Esophagus squamous epithelium (tissue), 5 donors: ENCODE measurements at places on chromosomes 2 and 18.

GRCh38 chr2:206570199-206570598, 72.1 kb upstream of the FAM237A start:
- no peak for DNase-seq
- H3K27me3 ChIP-seq: no peaks in the 10 kb centered on the region
- no peaks in the 10 kb centered on the region for H3K36me3 ChIP-seq
- no peak overlapping the region for H3K27ac ChIP-seq

GRCh38 chr2:64291181-64291580, 147.0 kb upstream of the PELI1 start:
- H3K4me3 ChIP-seq: no peak overlapping the region
- H3K4me1 ChIP-seq: no peaks in the 10 kb centered on the region
- no peak overlapping the region for H3K27ac ChIP-seq
- H3K36me3 ChIP-seq: no peaks in the 10 kb centered on the region
- no peaks in the 10 kb centered on the region for H3K27me3 ChIP-seq

- no peaks in the 10 kb centered on the region for H3K27me3 ChIP-seq
- no peak overlapping the region for H3K27ac ChIP-seq
- no peak for DNase-seq
- H3K36me3 ChIP-seq: no peaks in the 10 kb centered on the region
- H3K4me1 ChIP-seq: no peaks in the 10 kb centered on the region
These were observed 74.9 kb downstream of the TDRD15 start for GRCh38 chr2:21198637-21199036.

- H3K27ac ChIP-seq: peak overlapping the region; percentile 38
- no peaks in the 10 kb centered on the region for H3K36me3 ChIP-seq
- H3K4me3 ChIP-seq: no peak overlapping the region
- DNase-seq: no peak
- H3K4me1 ChIP-seq: peaks cover 47% of the 10 kb centered on the region
These were observed 40.6 kb upstream of the ANXA4 start for GRCh38 chr2:69701100-69701945.

DNA sequence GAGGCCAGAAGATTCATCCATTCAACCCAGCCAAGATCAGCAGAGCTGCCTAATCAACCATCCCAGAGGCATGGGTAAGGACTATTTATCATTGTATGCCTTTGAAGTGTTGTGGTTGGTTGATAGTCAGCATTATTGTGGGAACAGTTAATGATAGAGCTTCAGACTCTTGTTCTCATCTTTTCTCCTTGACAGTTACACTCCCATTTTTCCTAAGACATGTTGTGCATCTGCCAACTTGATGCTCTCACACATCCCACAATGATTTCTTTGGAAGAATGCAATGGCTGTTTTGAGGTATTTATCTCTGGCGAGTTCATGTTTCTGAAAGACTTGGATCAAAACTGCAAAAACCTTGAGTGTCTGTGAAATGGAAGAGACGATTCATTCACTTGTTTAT, 55.4 kb downstream of the FASTKD2 start:
- H3K4me1 ChIP-seq: no peaks in the 10 kb centered on the region
- DNase-seq: no peak
- H3K27me3 ChIP-seq: no peaks in the 10 kb centered on the region
- no peak overlapping the region for H3K4me3 ChIP-seq
- no peak overlapping the region for H3K27ac ChIP-seq

GRCh38 chr2:148658807-148659722, 14.5 kb downstream of the EPC2 start:
- no peak for DNase-seq
- H3K27me3 ChIP-seq: no peaks in the 10 kb centered on the region
- peaks cover 49% of the 10 kb centered on the region for H3K4me1 ChIP-seq
- no peaks in the 10 kb centered on the region for H3K36me3 ChIP-seq
- H3K27ac ChIP-seq: no peak overlapping the region

DNA sequence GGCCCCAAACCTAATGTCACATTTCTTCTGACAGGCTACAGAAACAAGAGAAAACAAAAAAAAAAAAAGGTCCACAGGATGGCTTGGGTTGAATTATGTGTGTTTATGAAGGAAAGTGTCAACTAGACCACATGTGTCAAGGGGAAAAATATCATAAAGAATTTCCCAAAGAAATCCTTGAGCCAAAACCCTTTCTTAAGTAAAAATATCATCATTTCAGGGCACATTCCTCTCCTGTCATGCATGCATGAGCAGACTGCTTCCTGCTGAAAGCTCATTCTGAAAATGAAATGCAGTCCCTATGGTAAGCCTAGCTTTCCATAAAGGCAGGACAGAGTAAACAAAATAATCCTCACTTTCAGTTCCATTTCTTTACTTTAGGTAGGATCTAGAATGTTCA, 85.7 kb upstream of the RBBP8 start:
- H3K27me3 ChIP-seq: no peaks in the 10 kb centered on the region
- DNase-seq: no peak
- peak overlapping the region; percentile 13 for H3K27ac ChIP-seq
- no peaks in the 10 kb centered on the region for H3K4me1 ChIP-seq
- no peak overlapping the region for H3K4me3 ChIP-seq
- H3K36me3 ChIP-seq: no peaks in the 10 kb centered on the region

GRCh38 chr18:51017140-51017879, 12.7 kb upstream of the SMAD4 start:
- no peak overlapping the region for H3K4me3 ChIP-seq
- H3K27ac ChIP-seq: no peak overlapping the region
- DNase-seq: no peak
- no peaks in the 10 kb centered on the region for H3K36me3 ChIP-seq
- H3K4me1 ChIP-seq: no peaks in the 10 kb centered on the region
- no peaks in the 10 kb centered on the region for H3K27me3 ChIP-seq

GRCh38 chr18:11719050-11719449, 30.0 kb downstream of the GNAL start:
- no peak overlapping the region for H3K27ac ChIP-seq
- H3K4me3 ChIP-seq: no peak overlapping the region
- no peaks in the 10 kb centered on the region for H3K27me3 ChIP-seq
- no peak for DNase-seq
- no peaks in the 10 kb centered on the region for H3K4me1 ChIP-seq

GRCh38 chr2:176328149-176328548, 58.9 kb downstream of the MTX2 start:
- H3K4me1 ChIP-seq: no peaks in the 10 kb centered on the region
- H3K27me3 ChIP-seq: no peaks in the 10 kb centered on the region
- H3K4me3 ChIP-seq: no peak overlapping the region
- H3K27ac ChIP-seq: no peak overlapping the region
- DNase-seq: no peak

DNA sequence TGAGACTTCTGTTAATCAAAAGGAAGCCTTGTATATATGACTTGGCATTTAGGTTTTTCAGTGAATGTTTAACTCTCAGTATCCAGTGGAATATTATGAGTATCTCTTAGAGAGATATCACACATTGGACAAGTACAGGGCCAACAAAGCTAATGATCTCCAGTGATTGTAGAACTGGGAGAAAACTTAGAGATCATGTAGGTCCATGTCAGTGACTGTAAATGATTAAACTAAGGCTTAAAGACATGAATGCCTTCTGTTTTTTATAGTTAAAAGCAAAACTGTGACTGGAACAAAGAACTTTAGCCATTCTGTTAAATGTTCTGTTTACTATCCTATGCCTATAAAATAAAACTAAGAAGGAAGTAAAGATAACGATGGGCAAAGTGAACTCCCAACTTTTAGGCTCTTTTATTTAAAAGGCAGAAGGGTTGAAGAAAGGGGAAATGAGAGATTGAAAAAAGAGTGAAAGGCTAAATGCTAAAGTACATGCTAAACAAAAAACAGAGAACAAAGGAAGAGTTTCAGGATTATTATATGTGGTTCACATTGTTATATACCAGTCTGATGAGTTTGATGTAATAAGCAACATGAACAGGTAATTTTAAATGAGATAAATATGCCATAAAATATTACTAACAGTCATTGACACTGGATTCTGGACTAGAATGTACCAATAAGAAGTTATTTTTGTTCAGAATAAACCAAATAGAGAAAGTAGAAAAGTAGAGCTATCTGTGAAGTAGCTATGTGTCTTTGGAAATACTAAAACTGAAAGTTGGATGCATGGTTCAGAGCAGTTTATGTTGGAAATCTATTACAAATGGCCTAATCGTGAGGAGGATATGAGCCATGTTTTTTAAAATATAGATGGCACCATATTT, 37.1 kb upstream of the TNFRSF11A start:
- no peak for DNase-seq
- H3K27me3 ChIP-seq: no peaks in the 10 kb centered on the region
- H3K36me3 ChIP-seq: no peaks in the 10 kb centered on the region
- no peak overlapping the region for H3K27ac ChIP-seq

GRCh38 chr2:55555977-55556376, 36.5 kb downstream of the CFAP36 start:
- peaks cover 16% of the 10 kb centered on the region for H3K36me3 ChIP-seq
- no peak for DNase-seq
- H3K27ac ChIP-seq: no peak overlapping the region
- H3K27me3 ChIP-seq: no peaks in the 10 kb centered on the region

- no peak for DNase-seq
- H3K27ac ChIP-seq: no peak overlapping the region
- no peaks in the 10 kb centered on the region for H3K27me3 ChIP-seq
- peaks cover 24% of the 10 kb centered on the region for H3K4me1 ChIP-seq
These were observed 143.5 kb downstream of the RTN4 start for GRCh38 chr2:54906716-54907115.

GRCh38 chr2:192286093-192286701, 91.5 kb upstream of the TMEFF2 start:
- no peaks in the 10 kb centered on the region for H3K4me1 ChIP-seq
- no peak overlapping the region for H3K4me3 ChIP-seq
- DNase-seq: no peak
- no peaks in the 10 kb centered on the region for H3K27me3 ChIP-seq
- H3K36me3 ChIP-seq: no peaks in the 10 kb centered on the region
- no peak overlapping the region for H3K27ac ChIP-seq

DNA sequence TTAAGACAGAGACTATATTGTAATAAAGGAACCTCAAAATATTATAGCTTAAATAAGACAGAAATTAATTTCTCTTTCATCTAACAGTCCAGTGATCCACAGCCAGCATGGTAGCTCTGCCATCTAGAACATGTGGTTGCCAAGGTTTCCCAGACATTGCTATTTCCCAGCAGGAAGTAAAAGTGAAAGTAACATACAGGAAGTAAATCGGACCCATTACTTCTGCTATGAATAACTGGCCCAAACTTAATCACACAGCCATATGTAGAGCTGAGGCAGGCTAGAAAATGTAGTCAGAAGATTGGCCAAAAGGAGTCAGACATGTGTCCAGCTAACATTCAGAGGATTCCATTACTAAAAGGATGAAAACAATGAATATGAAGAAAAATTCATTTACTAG, 71.0 kb downstream of the NOL4 start:
- peak overlapping the region; percentile 39 for H3K4me3 ChIP-seq
- H3K27ac ChIP-seq: no peak overlapping the region
- H3K4me1 ChIP-seq: no peaks in the 10 kb centered on the region
- DNase-seq: no peak

- H3K36me3 ChIP-seq: no peaks in the 10 kb centered on the region
- H3K4me3 ChIP-seq: no peak overlapping the region
- no peak for DNase-seq
- no peaks in the 10 kb centered on the region for H3K4me1 ChIP-seq
These were observed 535.4 kb downstream of the LRP1B start for GRCh38 chr2:141595316-141595920.

DNA sequence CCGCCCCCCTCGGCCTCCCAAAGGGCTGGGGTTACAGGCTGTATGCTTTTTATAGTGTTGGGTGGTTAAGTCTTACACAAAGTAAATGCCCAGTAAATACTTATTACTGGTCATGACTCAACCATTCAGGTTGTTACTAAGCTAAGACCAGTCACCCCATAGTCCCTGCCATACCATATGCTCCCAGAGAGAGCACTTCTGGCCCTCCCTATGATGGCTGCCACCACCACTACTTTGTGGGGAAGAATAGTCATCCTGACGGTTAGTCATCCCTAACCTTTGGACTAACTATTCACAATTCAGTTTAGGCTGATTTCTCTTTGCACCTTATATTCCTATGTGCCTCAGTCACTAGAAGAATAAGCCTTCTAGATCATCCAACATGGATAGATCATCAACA, 42.0 kb upstream of the MSH2 start:
- H3K36me3 ChIP-seq: no peaks in the 10 kb centered on the region
- no peak overlapping the region for H3K4me3 ChIP-seq
- no peaks in the 10 kb centered on the region for H3K4me1 ChIP-seq
- no peaks in the 10 kb centered on the region for H3K27me3 ChIP-seq
- H3K27ac ChIP-seq: no peak overlapping the region

DNA sequence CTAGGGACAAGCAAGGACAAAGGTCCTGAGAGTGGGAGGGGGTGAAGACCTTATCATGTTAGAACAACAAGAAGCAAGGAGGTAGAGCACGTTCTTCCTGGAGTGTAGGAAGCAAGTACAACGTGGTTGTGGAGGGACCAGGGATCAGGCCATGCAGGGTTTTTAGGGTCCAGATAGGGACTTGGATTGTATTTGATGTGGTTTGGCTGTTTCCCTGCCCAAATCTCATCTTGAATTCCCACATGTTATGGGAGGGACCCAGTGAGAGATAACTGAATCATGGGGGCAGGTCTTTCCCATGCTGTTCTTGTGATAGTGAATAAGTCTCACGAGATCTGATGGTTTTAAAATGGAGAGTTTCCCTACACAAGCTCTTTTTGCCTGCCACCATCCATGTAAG, 53.2 kb downstream of the ICA1L start:
- H3K4me3 ChIP-seq: no peak overlapping the region
- no peak for DNase-seq
- no peaks in the 10 kb centered on the region for H3K36me3 ChIP-seq
- no peaks in the 10 kb centered on the region for H3K4me1 ChIP-seq
- no peak overlapping the region for H3K27ac ChIP-seq

- no peaks in the 10 kb centered on the region for H3K36me3 ChIP-seq
- no peaks in the 10 kb centered on the region for H3K4me1 ChIP-seq
- no peak for DNase-seq
These were observed 43.2 kb downstream of the C2orf76 start for GRCh38 chr2:119323459-119323858.

- H3K4me3 ChIP-seq: no peak overlapping the region
- no peaks in the 10 kb centered on the region for H3K36me3 ChIP-seq
- no peaks in the 10 kb centered on the region for H3K27me3 ChIP-seq
- DNase-seq: no peak
These were observed 98.1 kb upstream of the CERS6 start for GRCh38 chr2:168357797-168358472.

- H3K4me1 ChIP-seq: no peaks in the 10 kb centered on the region
- H3K36me3 ChIP-seq: no peaks in the 10 kb centered on the region
- no peak overlapping the region for H3K4me3 ChIP-seq
- H3K27ac ChIP-seq: no peak overlapping the region
- H3K27me3 ChIP-seq: peaks cover 41% of the 10 kb centered on the region
These were observed 155.7 kb upstream of the SH3BP4 start for GRCh38 chr2:234796045-234796591.

DNA sequence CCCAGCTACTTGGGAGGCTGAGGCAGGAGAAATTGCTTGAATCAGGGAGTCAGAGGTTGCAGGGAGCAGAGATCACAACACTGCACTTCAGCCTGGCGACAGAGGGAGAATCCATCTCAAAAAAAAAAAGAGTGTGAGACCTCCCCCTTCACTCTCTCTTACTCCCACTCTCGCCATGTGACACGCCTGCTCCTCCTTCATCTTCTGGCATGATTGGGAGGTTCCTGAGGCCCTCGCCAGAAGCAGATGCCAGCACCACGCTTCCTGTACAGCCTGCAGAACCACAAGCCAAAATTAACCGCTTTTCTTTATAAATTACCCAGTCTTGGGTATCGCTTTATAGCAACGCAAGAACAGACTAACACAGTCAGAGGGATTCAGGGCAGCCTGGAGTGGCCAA, 66.3 kb upstream of the CREB1 start:
- no peaks in the 10 kb centered on the region for H3K27me3 ChIP-seq
- H3K4me3 ChIP-seq: no peak overlapping the region
- no peak overlapping the region for H3K27ac ChIP-seq
- H3K36me3 ChIP-seq: no peaks in the 10 kb centered on the region
- DNase-seq: no peak
